Bronchus fibroblast of lung (primary cell): ENCODE measurements at places on chromosomes 3 and 15. TPM values are rescaled to one million over a fixed set of nuclear protein-coding genes. Genes with fewer than 3 reads are reported as not detected.

Gene LIPH
- total RNA-seq = under 0.01 TPM in 1 of 2 replicates, not detected in the other

Gene TRMT10C
- total RNA-seq = 18.3 and 25.2 TPM in 2 replicates

Gene PLA2G4D
- total RNA-seq = not detected in 2 replicates

Gene DUOXA2
- not detected in 2 replicates for total RNA-seq

Gene FEZF2
- total RNA-seq = not detected in 2 replicates

Gene FAM107A
- 1.3 TPM in 2 replicates for total RNA-seq

Gene WDR82
- total RNA-seq = 40.9 and 44.9 TPM in 2 replicates

Gene PPARG
- total RNA-seq = 35.2 and 41.9 TPM in 2 replicates

Gene VIPR1
- total RNA-seq = under 0.01 and 0.17 TPM in 2 replicates

Gene IL5RA
- not detected in 2 replicates for total RNA-seq

Gene GOLGA6D
- not detected in 2 replicates for total RNA-seq

Gene SENP7
- total RNA-seq = 5.5 and 7.1 TPM in 2 replicates
